Activated CD4-positive, alpha-beta T cell treated with anti-CD3 and anti-CD28 coated beads, Interleukin-2, amount 50 U/mL, for 24 hours (primary cell): ENCODE measurements at places on chromosomes 5 and 9.

DNA sequence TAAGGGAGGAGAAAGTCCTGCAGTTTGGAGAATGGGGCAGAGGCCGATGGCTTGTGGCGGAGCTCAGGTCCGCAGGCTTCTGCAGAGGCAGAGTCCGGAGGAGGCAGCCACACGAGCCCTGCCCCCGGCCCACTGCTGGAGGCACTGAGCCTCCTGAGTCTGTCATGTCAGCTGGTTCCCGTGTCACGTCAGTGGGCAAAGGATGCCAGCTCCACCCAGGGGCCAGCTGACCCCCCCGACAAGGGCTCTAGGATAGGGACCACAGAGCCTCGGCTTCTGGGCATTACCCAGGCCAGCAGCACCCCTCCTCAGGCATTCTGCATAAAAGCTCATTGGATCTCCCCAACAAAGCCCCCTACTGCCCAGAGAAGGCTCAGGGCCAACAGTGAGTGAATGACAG lies 8.5 kb downstream of the SH3PXD2B start:
- DNase-seq, result no peak

DNA sequence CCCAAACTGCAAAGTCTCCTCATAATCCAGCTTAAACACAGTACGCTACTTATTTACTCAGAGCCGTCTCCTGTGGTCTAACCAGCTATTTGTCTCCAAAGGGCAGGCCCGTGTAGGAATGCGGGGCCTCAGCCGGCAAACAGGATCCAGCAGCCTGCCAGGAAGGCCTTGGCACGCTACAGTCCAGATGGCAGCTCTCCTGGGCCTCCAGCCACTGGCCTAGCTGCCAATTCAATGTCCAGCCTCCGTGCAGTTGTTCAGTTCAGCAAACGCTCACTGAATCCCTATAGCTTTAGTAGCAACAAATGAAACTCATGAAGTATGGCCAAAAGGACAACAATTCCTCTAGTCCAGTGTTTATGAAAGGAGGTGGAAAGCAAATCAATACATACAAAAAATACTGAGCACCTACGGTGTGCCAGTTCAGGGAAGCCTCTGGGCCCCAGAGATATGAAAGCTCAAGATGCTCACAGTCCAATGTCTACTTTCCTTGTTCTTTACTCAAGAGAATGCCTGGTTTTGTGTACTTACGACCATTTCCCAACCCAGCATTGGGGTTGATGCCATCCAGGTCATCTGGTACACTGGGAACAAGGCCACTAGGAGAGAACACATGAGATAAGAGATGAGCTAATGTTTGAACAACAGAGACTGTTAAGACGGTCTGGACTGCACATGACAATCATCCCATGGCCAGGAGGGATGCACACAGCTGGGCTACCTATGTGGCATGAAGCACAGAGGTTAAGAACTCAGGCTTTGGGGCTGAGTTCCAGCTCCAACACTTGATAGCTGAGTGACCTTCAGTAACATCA lies 8.3 kb downstream of the CDK5RAP2 start:
- DNase-seq, result no peak

DNA sequence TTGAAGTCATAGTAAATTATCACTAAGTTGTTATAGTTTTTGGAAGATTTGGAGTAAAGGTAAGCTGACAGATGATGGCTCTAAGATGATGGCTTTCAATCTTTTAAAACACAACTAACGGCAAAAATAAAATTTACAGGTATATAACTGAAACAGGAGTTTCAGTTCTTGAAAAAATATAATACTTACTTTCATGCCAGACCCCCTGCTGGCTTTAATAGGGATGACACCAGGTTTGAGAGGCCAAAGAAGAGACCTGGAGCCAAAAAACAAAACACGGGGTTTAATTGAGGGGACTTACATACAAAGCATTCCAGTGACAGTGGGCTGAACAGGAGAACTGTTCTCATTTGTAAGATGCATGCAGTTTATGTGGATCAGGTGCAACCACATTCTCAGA lies 301.7 kb upstream of the PCSK5 start:
- DNase-seq, result no peak

DNA sequence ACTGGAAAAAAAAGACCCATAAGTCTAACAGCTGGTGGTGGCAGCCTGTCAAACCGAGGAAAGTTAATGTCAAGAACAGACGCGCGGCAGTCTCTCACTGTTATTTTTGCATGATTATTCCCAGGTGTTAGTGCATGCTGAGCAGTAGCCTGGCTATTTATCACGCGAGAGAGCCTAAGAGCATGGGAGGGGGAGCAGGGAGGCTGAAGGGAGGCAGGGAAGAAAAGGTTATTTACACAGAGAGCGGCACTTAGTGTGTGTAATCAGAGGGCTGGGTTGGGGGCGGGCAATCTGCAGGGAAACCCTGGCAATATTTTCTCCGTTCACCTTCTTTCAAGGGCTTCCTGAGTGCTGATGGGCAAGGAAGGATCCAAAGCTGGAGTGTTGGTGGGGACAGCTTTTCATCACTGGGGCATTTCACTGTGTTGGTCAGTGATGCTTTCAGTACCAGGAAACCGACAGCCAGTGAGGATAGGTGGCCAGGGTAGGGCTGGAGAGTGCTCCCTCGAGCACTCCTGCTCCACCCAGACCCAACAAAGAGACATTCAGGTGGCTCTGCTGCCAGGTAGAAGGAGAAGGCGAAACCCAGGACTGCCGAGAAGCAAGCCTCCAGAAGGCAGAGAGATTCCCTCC lies 39.6 kb downstream of the ZNF608 start:
- no peak for DNase-seq

DNA sequence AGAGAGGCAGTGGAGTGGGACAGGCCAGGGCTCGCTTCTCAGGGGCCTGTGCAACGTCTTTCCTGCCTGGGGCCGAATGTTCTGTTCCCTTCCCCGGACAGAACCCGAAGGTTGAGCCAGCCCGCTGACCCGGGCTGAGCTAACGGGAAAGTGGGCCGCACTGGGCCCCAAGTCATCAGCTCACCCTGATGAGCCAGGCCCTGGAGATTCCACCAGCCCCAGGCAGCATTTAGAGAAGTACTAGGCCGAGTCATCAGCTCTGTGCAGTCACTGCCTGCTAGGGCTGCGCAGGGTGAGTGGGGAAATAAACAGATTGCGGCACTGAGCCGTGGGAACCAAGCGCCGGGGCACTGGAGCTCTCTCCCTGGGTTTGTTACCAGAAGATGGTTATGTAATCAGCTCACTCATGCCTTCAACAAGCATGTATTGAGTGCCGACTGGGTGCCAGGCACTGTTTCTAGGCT lies 29.1 kb upstream of the DUSP1 start:
- no peak for DNase-seq

- DNase-seq, result no peak
Observed at GRCh38 chr5:176175101-176175852, 62.9 kb upstream of the SIMC1 start.

- DNase-seq, result no peak
Observed at GRCh38 chr9:7489036-7489435, 310.5 kb downstream of the DMAC1 start.

- DNase-seq, result no peak
Observed at GRCh38 chr5:145637396-145637795, 197.7 kb downstream of the PRELID2 start.

- no peak for DNase-seq
Observed at GRCh38 chr9:36218411-36218901, 27.7 kb downstream of the CLTA start.

- DNase-seq, result no peak
Observed at GRCh38 chr5:107538805-107539445, 131.8 kb downstream of the EFNA5 start.

DNA sequence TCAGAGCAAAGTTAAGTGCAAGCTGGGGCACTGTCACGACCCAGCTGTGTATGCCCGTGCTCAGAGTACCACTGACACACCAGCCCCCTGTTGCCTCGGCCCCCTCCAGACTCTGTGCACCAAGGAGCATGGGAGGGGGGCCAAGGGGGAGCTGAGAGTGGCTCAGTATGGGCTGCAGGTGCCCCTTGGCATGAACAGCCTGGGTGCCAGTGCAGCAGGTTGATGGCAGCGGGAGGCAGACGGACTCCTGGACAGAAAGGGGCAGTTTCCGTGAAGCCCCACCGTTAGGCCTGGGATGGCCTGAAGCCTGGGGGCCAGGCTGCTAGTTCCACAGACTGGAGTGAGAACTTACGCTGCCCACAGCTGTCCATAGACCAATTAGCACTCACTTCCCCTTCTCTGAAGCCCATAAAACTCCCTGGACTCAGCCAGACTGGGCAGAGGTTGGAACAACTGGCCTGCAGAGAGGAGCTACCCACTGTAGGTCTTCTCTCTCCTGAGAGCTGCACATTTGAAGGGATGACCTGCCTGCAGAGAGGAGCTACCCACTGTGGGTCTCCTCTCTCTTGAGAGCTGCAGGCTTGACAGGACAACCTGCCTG lies 182.8 kb downstream of the DEPDC1B start:
- DNase-seq, result no peak

DNA sequence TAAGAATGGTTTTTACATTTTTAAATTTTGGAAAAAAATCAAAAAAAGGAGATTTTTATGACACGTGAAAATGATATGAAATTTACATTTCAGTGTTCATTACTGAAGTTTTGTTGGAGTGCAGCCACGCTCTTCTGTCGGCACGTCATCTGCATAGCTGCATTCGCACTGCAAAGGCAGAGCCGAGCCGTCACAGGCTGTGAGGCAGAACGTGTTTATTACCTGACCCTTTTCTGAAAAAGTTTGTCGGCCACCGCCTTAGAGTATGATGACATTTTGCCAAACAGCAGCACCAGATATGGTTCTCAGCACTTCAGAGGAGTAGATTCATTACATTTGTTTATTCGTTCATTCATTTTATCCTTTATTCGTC lies 24.1 kb downstream of the HRH2 start:
- DNase-seq, result no peak

DNA sequence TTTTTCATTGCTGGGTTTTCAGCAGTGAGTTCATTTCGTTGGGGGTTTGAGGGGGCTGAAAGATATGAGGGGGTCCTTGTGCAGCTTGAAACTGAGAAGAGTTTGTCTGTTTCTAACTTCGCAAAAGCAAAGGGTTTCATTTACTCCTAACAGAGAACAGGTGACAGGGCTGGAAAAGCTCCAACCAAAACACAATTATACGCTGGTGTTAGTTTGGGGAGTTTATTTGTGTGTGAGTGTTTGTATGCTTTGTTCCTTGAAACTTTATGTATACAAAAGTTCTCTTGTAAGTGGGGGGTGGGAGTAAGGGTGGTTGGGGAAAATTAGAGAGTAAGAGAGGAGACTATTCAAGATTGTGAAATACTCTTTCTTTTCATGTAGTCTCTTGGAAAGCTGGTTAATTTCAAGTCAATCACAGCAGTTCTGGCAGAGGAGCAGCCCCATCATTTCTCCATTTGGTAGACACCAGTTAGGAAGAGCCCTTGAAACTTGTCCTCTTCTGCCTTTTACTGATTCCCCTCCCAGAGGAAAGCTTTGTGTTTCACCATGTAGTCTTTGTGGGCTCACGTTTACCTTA lies 881 bp downstream of the TNFAIP8 start:
- DNase-seq, result no peak

DNA sequence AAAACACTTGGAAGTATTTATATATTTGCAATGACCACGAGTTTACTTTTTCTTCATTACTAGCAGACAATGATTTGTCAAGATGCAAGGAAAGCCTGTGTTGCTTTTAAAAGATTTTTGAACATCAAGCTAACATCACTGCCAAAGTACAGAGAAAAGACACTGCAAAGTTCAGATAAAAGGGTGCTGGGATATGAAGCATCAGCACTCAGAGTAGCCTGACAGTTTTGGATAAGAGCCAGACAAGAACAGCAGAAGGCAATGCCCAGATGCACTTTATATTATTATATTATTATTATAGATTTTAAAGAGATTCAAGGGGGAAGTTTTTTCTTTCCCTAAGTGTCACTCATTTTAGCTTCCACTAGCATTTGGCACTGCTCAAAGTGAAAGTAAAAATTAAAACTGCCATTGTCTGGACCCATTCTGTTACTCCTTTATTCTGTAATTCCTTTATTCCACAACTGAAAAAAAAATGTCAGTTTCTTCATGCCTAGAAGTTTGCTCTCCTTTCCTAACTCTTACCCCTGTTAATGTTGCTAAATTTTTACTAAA lies 240.6 kb downstream of the EFNA5 start:
- no peak for DNase-seq

DNA sequence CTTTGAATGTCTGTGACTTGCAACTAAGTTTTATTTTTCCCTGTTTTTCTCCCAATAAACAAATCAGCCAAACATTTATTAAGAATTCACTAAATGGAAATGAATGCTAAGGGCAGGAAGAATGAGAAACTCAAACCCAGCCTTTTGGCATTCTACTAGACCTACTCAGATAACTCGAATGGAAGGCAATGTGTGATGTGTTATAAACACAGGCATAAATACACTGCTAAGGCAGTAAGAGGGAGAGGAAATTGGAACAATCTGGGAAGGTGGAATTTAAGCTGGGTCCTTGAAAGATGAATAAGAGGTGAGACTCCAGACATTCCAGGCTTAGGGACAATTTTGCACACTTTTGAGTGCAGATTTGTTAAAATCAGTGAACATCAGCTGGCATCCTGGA lies 34.7 kb downstream of the MARCHF3 start:
- DNase-seq, result no peak

DNA sequence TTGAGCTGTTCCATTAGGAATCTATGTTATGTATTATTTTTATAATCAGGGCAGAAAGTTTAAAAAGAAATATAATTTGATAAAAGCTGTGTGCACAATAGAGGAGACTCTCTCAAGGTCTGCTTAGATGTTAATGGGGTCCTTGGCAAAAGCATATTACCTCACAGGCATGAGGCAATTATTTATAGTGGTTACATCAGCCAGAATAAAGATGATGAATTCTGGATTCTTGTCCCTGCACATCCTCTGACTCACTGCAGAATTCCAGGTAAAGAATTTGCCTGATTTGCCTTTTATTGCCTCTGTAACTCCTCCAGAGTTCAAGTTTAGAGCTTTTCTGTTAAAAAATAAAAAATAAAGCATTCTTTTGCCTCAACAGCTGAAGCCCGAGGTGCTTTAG lies 253.6 kb downstream of the MAST4 start:
- DNase-seq, result no peak

- no peak for DNase-seq
Observed at GRCh38 chr5:124519396-124519795, 227.0 kb downstream of the ZNF608 start.

DNA sequence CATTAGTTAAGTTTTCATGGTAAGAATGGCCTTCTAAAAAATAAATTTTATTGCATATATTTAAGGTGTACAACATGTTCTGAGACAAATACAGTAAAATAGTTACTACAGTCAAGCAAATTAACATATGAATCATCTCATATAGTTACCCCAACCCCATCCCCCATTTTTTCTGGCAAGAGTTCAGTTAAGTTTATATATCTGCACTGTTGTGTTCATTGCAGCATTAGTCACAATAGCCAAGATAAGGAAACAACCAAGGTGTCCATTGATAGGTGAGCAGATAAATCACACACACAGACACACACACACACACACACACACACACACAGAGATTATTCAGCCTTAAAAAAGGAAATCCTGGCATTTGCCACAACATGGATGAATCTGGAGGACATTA lies 37.2 kb upstream of the OTULIN start:
- no peak for DNase-seq

- no peak for DNase-seq
Observed at GRCh38 chr5:153439130-153439529, 51.3 kb upstream of the GRIA1 start.
